OCI-LY7 (cell line): ENCODE measurements at places on chromosomes 1 and 21.
A peak's percentile ranks its signal among the peaks of the same experiment; 100 is the strongest.

GRCh38 chr1:61076728-61077675 is 5.4 kb upstream of the NFIA start:
- peak; percentile 96 for DNase-seq

- no peak for DNase-seq
These were observed 41.4 kb upstream of the GJB5 start for GRCh38 chr1:34713443-34713842.

DNA sequence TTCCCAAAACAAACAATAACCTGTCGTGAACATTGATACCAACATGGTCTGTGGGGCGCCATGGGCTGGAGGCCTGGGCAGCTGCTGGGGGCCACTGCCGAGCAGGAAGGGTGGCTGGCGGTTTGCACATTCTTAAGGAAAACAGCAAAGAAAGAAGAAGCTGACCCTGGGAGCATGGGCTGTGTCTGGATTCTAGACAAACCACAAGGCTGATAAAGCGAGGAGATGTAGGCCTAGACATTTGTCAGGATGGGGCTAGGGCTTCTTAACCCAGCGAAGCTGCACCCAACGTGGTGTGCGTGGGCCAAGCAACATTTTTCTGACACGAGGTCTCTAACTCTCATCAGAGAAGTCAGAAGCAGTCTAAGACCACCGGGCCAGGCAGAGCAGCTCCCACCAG is 322.1 kb upstream of the VAMP3 start:
- DNase-seq = no peak

DNA sequence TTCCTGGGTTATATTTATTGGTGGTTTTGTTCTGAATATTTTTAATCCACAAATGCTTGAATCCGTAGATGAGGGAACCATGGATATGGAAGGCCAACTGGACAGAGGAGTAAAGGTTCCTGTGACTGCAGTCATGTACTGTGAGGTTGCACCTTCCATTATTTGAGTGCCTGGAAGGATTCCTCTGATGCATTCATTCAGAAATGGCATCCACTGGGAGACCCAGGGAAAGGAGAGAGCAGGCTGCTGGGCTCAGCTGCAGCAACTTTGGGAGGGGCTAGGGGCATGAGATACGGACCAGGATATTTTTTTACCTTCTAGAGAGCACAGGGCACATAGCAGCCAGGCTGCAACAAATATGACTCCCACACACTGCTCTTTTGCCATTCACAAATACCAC is 19.5 kb downstream of the AK2 start:
- no peak for DNase-seq

DNA sequence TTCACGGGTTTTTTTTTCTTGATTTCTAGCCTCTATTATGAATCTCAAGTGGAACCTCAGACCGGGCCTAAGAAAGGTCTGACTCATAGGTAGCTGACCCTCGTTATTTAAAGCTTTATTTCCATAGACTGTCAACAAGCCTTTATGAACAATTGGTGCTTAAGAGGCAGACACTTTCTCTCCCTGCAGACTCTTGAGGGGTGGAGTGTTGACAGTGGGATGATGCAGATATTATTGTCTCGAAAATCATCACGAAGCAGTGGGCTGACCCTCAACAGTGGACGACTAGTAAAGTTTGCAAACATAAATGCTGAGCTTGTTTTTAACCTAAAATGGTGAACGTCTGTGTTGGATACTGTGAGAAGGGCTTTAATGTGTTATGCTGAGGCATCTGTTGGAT is 1.8 kb downstream of the SFT2D2 start:
- no peak for DNase-seq

- DNase-seq = peak; percentile 41
These were observed 37.7 kb upstream of the IPO9 start for GRCh38 chr1:201791051-201791778.

DNA sequence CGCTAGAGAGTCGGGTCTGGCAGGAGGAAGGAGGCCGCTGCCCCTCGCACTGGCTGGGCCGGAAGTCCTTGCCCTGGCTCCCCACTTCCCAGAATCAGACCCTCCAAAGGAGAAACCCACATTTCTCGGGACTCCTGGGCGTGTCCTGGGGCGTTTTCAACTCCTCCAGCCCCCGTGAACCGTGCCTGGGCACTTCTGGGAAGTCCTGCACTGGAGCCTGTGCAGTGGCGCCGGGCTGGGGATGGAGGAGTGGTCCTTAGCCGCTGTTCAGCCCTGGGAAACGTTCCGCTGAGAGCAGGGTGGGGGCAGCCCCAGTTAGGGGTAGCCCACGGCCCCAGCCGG is 3.0 kb downstream of the IGSF21 start:
- no peak for DNase-seq
